Panc1 (cell line): ENCODE measurements at places on chromosomes 16 and 17.

- DNase-seq, result no peak
These were observed 645.1 kb upstream of the RBFOX1 start for GRCh38 chr16:6687593-6687992.

DNA sequence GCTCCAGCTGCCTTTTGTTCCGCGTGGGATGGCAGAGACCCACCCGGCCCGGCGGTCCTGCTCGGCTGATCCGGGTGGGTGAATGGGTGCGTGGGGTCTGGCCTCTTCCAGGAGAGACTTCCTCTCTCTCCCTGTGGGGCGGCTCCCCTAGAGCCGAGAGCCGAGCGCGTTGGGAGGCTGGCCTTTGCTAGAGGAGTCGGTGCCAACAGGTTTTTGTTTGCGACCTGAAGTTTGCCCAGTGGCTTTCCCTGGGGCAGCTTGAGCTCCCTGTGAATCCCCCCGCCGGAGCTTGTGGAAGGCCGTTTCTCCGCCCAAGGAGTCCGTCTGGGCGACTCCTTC, 970 bp downstream of the EPN2 start:
- DNase-seq, result no peak

GRCh38 chr17:64004903-64005733, 7.0 kb downstream of the PRR29 start:
- no peak for DNase-seq

GRCh38 chr16:28210264-28210663, 1.5 kb downstream of the XPO6 start:
- no peak for DNase-seq
